Right kidney (tissue), 9 donors: ENCODE measurements at places on chromosomes 11 and 22.
A peak's percentile ranks its signal among the peaks of the same experiment; 100 is the strongest.

GRCh38 chr11:3894128-3894731, 38.8 kb downstream of the STIM1 start:
- no peak for DNase-seq

- no peak for DNase-seq
Observed at GRCh38 chr11:124670732-124671131, 2.8 kb downstream of the SIAE start.

- no peak for DNase-seq
Observed at GRCh38 chr11:72735495-72736027, 16.6 kb downstream of the ARAP1 start.

GRCh38 chr11:1227551-1228100, 4.8 kb downstream of the MUC5B start:
- no peak for DNase-seq

GRCh38 chr11:2651826-2652271, 47.9 kb downstream of the KCNQ1OT1 start:
- DNase-seq = no peak

- DNase-seq = no peak
Observed at GRCh38 chr11:70422692-70423522, 24.6 kb downstream of the CTTN start.

GRCh38 chr22:38062791-38063190, 5.6 kb downstream of the PICK1 start:
- no peak for DNase-seq

DNA sequence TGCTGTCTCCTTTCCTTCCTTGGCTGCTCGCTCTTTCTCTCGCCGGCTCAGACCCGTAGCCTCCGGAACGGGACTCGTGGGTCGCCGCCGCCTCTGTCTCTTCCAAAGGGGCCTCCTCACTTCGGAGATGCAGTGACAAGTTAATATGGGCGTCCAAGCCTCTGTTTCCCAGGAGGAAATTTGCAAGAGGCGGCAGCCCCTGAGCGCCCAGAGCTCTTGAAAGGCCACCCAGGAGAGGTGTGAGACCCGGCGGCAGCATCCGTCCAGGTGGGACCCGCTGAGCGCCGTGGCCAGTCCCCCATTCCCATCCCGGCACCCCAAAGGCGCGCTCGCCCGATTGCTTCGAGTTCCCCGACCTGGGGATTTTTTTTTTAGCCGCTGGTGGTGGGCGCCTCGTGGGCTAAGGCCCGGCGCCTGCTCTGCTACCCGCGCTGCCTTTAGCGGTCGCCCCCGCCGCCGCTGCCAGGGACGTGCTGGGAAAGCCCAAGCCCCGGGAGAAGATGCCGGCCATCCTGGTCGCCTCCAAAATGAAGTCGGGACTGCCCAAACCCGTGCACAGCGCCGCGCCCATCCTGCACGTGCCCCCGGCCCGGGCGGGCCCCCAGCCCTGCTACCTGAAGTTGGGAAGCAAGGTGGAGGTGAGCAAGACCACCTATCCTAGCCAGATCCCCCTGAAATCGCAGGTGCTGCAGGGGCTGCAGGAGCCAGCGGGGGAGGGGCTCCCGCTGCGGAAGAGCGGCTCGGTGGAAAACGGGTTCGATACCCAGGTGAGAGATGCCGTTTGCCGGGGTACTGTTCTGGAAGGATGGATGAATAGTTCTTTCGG, 772 bp downstream of the NAV2 start:
- DNase-seq = peak; percentile 68

GRCh38 chr11:23112390-23112789, 252.1 kb upstream of the CCDC179 start:
- no peak for DNase-seq

GRCh38 chr11:355581-356458, 13.5 kb upstream of the B4GALNT4 start:
- DNase-seq = peak; percentile 88

- no peak for DNase-seq
Observed at GRCh38 chr11:103294516-103294915, 185.3 kb downstream of the DYNC2H1 start.

GRCh38 chr22:30287648-30288418, 1.5 kb downstream of the CASTOR1 start:
- DNase-seq = peak; percentile 74

- DNase-seq = no peak
Observed at GRCh38 chr22:48145738-48146137, 1383.3 kb downstream of the TBC1D22A start.

DNA sequence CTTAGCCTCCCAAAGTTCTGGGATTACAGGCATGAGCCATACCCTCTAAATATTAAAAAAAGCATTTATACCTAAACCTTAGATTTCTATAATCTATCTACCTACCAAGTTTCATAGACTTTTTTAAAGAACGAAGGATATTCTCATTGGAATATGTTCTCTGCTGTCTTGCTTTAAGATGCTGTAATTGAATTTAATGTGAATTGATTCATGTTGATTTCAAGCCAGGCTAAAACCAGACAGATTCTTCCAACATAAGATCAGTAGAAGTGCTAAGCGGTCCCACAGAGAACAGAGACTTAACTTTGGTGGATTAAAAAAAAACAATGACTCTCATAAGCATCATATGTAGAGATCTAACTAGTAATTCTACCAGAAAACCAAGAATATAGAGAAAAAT, 14.2 kb downstream of the KREMEN1 start:
- no peak for DNase-seq

GRCh38 chr22:18980829-18981228, 44.7 kb upstream of the PRODH start:
- no peak for DNase-seq

DNA sequence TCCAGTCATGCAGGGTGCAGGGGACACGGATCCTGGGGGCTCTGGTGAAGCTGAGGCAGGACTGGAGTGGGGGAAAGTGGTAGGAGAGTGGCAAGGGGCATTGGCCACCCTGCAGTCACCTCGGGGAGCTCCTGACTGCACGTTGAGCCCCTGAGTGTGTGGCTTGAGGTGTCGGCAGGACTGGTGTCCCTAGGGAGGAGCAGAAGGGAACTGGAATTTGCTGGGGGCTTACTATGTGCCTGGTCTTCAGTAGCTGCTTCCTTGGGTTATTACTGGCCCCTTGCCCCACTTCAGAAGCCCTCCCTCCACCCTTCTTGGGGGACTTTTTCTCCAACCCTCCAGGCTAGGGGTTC, 31.5 kb downstream of the IFT27 start:
- no peak for DNase-seq

DNA sequence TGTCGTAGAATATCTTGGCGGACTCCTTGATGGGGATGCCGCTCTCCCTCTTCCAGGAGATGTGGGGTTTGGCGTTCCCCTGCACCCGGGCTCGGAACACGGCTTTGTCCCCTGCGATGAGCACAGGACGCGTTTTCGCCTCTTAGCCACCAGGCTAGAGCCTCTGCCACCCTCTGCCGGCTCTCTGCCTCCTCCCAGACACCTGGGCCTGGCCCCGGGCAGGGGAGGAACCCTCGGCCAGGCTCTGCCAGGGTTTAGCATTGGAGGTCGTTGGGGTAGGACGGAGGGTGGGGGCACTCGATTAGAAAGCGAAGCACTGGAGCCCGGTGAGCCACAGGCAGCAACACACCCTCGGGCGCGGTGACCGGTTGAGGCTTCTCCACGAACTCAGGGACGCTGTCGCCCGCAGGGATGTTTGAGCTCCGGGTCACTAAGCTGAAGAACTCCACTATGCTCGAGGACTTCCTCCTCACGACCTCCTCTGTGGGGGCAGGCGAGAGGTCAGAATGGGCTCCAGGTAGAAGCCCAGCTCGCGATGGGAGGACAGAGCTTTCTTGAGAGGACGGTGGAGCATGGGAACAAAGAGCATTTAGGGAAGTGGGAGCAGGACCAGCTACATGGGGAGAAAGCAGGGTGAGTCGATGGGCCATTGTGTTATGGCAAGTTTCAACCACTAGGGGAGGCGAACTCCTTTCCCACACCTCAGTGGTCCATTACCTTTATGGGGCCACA, 4.3 kb downstream of the IGSF22 start:
- DNase-seq = peak; percentile 77

- no peak for DNase-seq
Observed at GRCh38 chr11:73164803-73165540, 22.9 kb upstream of the FCHSD2 start.

- DNase-seq = peak; percentile 72
Observed at GRCh38 chr22:44730022-44730393, 22.4 kb upstream of the ARHGAP8 start.

DNA sequence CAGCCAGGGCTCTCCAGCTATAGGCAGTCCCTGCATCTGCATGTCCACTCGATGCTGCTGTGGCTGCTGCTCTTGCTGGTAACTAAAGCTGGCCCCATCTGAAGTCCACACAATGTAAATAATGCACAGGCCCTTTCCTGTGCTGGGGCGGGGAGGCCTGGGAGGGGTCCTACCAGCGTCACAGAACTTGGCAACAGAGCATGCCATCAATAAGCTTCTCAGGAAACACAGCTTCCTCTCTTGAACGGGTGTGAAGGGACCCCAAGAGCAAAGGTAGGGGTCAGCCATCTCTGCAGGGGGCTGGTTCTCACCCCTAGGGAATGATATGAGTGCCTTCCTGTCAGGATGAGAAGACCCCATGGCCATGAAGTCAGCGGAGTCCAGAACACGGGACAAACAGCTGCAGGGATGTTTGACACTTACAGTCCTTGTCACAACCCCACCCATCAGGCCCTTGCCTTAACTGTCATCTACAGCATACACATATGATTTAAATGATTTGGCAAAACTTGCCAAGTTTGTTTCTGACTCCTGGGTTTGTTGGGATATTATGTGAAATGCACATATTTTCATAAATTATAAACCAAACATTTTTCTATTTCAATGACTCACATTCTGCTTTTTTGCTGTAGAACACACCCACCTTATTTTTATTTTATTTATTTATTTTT, 39.1 kb upstream of the LYVE1 start:
- DNase-seq = no peak

GRCh38 chr22:50343541-50343935, 411 bp downstream of the PPP6R2 start:
- DNase-seq = no peak
